ENCODE measurements at places on chromosomes 6 and 20.

- DNase-seq: no peak
Observed at GRCh38 chr6:43966853-43967718, 160.2 kb downstream of the MRPL14 start.

DNA sequence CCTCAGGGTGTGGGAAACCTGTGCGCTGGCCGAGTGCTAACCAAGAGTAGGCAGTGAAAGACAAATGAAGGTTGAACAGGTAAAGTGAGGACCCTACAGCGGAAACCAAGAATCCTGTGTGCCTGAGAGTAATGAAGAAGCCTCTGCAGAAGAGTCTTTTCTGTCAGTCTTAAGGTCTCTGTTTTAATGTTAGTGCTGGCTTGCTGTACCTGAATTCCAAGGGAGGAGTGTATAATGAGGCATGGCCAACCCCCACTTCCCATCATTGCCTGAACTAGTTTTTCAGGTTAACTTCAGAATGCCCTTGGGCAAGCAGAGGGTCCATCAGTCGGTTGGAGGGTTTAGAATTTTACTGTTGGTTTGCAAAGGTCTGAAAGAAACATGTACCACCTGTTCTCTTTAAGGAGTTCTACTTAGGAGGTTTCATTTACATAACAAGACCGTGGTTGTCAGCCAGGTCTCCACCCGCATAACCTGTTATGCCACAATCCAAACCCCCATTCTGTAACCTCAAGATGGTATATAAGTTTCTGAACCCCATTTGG lies 589 bp upstream of the PDCD2 start:
- DNase-seq: no peak

- DNase-seq: no peak
Observed at GRCh38 chr6:170487707-170488329, 65.3 kb downstream of the PSMB1 start.

DNA sequence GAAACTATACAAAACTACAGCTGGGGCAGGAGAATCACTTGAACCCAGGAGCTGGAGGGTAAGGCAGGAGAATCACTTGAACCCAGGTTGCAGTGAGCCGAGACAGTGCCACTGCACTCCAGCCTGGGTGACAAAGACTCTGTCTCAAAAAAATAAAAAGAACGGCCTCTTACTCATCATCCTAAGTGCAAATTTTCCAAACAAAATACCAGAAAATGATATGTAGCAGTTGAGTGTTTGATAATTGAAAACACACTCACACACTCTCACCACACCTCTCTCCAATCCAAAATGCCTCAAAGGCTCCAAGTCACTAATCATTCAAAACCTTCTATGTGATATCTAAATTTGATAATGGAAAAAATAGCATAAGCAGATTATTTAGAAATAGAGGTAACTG lies 198.6 kb upstream of the SHLD1 start:
- DNase-seq: no peak

- DNase-seq: no peak
Observed at GRCh38 chr6:25442898-25443297, 163.7 kb downstream of the CARMIL1 start.

DNA sequence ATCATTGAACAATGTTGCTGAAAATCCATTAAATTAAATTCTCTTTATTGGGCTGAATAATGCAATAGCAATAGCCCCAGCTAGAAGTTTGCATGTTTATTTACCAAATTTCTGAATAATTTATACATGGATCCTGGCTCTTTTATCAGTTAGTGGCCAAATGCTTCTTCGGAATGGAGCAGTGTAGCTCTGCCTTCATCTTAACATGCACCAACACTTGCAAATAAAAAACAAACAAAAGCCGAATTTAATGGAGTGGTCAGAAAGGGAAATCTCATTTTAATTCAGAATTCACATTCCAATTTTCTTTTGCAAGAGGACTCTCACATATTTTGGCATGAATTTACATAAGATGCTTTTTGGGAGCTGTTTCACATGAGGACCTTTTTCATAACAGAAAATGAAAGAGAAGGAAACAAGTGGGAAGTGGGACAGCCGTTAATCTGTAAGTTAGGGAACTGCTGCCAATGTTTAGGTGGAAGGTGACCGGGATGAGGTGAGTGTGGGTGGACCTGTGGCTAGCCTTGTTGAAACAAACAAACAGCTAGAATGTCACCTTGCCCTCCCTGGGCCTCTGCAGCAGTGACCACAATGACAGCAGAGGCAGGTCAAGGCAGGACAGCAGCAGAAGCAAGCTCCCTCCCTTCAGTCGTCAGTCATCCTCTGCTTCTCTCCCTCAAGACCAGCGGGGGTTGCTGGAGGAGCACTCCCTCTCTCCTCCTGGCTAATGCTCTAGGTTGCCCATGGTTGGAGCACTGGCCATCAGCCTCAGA lies 73.2 kb downstream of the INSM1 start:
- DNase-seq: no peak

- no peak for DNase-seq
Observed at GRCh38 chr6:125474061-125474460, 172.3 kb upstream of the HDDC2 start.

- DNase-seq: no peak
Observed at GRCh38 chr6:56005426-56005825, 130.0 kb upstream of the BMP5 start.

DNA sequence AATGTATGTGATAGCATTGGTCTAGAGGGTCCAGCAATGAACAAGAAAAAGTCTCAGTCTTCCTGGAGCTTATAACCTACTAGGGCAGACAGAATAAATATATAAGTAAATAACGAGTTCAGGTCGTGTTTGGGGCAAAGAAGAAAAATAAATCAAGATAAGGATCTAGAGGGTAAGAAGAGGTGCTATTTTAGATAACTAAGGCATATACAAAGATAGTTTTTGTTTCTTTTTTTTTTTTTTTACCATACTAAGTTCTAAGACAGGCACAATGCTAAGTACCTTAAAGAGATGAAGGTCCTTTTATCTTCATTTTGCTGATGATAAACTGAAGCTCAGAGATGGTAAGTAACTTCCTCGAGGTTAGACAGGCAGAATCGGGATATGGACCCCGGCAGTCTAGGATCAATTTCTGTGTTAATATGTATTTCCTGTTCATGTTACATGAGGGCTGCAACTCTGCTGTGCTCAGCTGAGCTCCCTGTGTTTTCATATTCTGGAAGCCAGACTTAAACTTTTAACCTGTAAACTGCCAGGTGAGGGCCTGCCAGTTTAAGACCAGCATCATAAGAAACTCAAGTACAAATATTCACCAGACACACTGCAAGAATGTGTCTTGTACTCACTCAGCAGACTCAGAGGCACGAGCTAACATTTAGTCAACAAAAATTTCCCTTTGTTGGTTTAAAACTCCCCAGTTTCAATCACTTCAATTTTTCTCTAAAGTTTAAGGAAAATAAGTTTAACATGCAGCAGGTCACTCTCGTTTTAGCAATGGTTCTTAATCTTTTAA lies 23.3 kb downstream of the SESN1 start:
- DNase-seq: no peak

DNA sequence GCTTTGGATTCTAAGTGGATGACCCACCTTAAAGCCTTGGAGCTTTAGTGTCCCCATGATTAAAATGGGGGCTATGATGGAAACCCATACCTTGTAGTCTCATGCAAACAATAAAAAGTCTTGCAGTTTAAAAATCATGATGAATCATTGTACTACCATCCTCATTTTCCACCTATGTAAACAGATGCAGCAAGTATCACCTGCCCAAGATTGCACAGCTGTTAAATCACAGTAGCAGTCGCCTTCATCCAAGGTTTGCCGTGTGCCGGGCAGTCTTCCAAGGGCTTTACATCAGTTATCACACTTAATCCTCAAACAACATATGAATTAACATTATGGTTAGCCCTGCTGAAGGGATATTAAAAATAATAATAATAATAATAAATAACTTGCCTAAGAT lies 210.3 kb downstream of the FOXA2 start:
- no peak for DNase-seq

DNA sequence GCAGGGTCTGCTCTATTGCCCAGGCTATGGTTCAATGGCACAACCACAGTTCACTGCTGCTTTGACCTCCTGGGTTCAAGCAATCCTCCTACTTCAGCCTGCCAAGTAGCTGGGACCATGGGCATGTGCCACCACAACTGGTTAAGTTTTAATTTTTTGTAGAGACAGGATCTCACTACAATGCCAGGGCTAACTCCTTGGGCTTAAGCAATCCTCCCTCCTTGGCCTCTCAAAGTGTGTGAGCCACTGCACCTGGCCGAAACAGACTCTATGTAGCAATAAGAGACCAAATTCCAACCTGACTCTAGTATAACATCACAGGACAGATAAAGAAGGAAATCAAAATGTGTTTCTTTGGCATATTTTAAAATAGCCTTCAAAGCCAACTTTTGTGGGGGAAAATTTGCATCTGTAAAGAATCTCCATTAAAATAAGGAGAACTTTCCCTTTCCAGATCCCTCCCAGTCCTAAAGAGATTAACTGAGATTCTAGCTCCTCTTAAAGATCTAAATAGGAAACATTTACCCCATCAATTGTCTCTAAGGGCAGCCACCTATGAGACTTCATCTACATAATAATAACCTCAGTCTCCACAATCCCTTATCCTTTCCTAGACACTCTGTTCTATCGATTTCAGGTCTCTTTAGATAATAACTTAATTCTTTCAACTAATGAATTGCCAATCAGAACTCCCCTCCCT lies 94.7 kb upstream of the PLCB4 start:
- no peak for DNase-seq

DNA sequence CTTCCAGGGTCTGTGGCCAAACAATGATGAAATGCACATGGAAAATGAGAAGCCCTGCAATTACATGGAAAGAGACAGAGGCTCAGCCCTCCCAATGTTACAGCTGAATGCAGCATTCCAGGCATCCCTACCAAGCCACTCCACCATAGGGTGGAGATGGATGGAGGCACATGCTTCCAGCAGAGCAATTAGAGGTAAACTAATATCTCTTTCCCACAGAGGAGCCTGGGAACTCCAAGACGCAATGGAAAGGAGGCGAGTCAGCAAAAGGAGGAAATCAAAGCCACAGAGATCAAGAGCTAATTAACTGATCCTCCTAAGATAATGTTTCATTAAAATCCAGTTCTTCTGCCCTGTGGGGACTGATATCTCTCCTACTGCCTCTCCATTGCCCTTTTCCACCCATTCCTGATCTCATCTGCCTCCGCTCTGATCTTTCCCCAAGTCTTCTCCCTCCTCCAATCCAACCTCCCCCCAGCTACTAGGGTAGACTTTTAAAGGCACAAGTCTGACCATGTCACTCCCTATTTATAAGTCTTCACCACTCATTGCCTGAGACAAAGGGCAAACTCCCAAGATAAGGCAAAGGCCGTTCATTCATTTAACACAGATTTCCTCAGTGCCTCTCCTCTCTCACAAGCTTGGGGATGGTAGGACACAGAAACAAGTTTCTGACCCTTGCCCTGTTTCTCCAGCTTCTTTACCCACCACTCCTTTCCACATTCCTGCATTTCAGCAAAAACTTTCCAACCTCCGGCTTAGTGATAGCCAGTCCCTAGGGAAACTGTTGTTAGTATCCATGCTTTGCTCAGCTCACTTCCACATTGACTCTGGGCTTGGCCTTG lies 14.3 kb upstream of the KCNB1 start:
- no peak for DNase-seq

- no peak for DNase-seq
Observed at GRCh38 chr6:167020206-167020605, 21.0 kb downstream of the CEP43 start.

DNA sequence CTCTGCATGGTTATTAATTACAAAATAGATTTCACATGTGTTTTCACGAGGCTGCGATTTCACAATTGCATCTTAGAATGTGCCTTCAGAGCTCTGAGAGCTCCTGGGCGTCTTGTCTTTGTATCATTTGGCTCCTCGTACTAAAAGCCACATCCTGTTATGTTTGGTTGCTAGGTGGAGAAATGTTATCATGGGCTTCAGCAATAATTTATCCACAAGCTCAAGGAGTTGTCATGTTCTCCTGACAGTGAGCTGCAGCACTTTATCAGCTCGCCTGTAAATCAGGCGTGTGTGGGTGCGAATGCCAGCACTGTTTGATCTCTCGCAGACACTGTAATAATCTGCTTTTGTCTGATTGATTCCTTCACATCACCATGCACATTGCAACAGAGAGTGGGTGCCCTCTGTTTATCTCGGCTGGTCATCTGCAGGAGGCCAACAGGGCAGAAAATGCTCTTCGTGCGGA lies 218.6 kb upstream of the ZFP64 start:
- DNase-seq: no peak

DNA sequence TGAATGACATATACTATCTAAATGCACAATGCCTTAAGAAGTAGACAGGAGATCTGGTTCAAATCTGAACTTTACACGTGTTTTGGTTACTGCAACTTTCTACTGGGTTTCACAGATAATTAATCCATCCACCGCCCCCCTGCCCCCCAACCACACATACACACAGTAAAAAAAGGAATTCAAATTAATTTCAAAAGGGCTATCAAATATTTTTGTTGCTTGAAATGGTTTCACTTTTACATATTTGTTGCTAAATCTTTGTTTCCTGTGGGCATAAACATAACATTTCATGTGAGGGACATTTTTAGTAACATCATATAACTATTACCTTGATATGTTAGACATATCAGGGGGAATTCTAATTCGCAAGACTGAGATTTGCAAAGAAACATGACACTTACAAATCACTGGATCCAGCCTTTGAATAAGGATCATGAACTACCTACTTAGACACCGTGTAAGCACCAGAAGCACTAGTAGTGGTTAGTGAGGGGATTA lies 7.5 kb downstream of the NEDD9 start:
- DNase-seq: no peak

- no peak for DNase-seq
Observed at GRCh38 chr20:61809006-61809770, 256.5 kb downstream of the TAF4 start.

GRCh38 chr6:40500227-40500626 lies 86.9 kb downstream of the LRFN2 start:
- no peak for DNase-seq

DNA sequence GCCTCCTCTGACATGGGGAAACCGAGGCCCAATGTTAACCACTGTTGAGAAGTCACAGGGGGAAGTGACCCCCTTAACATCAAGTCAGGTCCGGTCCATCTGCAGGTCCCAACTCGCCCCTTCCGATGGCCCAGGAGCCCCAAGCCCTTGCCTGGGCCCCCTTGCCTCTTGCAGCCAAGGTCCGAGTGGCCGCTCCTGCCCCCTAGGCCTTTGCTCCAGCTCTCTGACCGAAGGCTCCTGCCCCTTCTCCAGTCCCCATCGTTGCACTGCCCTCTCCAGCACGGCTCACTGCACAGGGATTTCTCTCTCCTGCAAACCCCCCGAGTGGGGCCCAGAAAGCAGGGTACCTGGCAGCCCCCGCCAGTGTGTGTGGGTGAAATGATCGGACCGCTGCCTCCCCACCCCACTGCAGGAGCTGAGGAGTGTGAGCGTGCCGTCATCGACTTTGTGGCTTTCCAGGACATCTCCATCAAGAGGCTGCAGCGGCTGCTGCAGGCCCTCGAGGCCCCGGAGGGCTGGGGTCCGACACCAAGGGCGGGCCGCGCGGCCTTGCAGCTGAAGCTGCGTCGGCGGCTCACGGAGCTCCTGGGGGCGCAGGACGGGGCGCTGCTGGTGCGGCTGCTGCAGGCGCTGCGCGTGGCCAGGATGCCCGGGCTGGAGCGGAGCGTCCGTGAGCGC lies 1.6 kb downstream of the TNFRSF6B start:
- DNase-seq: no peak

GRCh38 chr6:111184827-111185532 lies 97.7 kb downstream of the SLC16A10 start:
- peak; percentile 20 for DNase-seq

All from SIG-M5 (cell line).